ENCODE measurements at places on chromosomes 3 and 15.

GRCh38 chr3:36149447-36149865 is 230.8 kb upstream of the STAC start:
- no peak for DNase-seq

DNA sequence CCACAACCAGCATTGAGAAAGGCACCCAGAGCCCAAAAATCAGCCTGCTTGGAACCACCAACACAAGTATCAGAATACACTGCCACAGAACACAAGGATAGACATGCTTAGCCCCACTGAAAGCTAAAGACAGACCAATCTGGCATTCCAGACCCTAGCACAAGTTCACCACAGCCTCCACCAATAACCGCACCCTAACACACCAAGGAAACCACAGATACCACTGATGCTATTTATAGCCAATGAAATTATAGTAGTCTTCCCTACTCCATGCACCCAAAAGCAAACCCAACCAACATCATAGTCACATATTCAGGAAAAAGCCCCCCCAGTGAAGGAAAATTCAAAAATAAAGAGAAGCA is 83.9 kb upstream of the STT3B start:
- no peak for DNase-seq

DNA sequence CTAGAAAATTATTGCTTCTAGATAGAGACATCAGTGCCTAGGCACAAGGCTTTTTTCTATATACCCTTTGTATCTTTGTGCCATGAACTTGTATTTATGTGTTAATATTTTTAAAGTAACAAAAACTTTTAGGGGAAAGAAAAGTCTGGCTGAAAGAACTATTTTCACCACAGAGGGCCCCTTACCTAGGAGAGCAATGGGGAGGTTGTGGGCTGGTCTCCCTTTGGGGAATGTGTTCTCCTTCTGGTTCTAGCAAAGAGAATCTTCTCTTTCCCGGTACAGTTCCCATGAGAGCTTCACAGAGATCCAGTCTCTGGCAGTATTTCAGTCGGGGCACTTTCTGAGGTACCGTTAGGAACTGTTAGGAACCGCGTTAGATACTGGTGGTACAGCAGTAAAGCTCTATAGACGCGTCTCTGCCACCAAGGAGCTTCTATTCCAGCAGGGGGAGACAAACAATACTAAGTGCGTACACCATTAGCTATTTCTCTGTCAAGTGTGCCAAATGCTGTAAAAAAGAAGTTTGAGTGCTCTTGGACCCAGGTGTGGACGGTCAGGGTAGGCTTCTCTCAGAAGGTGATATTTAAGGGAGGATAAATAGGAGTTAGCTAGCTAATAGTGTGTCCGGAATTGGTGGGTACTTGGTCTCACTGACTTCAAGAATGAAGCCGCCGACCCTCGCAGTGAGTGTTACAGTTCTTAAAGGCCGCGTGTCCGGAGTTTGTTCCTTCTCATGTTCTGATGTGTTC is 4.6 kb upstream of the EPB42 start:
- DNase-seq = no peak

DNA sequence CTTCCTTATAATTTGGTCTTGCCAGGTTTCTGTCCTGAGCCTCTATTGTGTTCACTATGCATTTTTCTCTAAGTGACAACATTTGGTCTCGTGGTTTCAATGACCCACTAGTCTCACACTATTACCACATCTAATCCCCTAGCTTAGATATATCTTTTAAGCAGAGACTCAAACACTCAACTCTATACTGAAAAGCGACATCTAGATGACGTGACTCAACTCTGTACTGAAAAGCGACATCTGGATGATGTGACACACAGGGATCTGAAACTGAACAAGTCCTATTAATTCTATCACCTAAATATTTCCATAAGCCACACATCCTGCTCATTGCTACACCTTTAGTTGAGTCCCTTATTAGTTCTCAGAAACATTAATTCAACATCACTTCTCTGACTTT is 141.7 kb upstream of the MBNL1 start:
- DNase-seq = no peak

GRCh38 chr3:152292366-152292765 is 23.6 kb downstream of the MBNL1 start:
- no peak for DNase-seq

DNA sequence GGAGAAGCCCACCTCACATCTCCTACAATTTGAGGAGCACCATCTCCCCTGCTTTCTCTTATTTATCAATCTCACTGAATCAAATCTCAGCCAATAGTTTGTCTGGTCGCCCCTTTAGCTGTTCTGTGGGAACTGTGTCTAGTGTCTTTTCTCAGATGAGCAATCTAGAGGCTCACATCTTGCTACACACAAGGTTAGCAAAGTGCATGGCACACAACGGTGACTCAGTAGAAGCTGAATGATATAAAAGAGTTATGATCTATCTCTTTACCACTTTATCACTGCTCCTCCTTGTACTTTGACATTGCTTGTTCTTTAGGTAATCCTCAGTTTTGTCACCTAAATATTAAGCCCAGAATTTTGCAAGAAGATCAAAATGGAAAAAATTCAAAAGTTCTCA is 16.8 kb upstream of the COLQ start:
- no peak for DNase-seq

- no peak for DNase-seq
Measured at GRCh38 chr3:105516972-105517371, 150.3 kb downstream of the ALCAM start.

DNA sequence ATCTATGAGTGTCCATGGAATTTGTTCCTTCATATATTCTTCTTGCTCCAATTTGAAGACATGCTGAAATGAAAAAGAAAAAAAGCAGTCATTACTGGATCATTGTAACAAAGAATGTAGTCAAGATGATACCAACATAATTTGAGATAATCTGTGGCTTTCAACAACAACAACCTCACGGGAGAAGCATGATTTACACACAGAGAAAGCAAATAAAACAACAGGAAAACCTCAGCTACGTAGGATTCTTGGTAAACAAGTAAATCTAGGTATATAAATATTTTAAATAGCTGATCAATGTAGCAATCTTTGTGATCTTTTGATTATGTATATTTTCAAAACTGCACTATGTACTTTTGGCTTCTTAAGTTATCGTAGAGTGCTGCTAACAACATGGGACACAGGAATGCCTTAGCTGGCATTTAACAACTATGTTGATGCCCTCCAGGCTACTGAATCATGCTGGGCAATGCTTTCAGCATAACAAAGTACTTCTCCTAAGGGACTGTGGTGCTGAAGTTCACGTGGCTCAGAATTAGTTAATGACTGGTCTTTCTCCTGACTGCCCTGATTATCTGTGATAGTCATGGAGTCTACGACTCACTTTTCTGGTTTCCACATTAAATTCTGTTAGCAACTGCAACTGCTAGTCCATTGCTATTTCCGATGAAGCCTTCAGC is 96.5 kb upstream of the MYO5C start:
- no peak for DNase-seq

GRCh38 chr3:185215873-185216606 is 37.8 kb downstream of the EHHADH start:
- DNase-seq = no peak

DNA sequence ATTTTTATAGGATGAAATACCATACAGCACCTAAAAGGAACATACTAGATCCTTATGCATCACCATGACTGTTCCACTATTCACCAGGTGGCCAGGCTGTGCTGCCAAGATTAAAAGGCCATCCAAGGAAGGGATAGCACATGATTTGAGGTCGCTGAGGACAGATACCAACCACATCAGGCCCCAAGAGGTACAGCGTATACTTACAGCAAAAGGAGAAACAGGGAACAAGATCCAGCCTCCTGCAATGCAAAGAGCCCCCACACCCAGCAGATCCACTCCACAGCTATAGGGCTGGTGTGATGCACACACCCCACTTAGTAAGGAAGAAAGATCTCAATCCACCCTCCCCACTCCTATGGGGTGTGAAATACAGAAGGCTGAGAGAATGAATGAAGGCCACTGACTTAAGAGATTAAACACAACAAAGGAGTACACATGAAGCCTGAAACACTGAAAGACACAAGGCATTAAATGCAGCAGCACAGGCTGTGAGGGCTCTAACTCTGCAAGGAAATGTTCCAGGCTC is 32.0 kb upstream of the ZNF445 start:
- DNase-seq = no peak

- DNase-seq = no peak
Measured at GRCh38 chr3:103906304-103906703, 1460.4 kb upstream of the ALCAM start.

- no peak for DNase-seq
Measured at GRCh38 chr15:51908316-51908715, 63.3 kb downstream of the LEO1 start.

- DNase-seq = no peak
Measured at GRCh38 chr3:82177774-82178173, 416.3 kb upstream of the GBE1 start.

- DNase-seq = no peak
Measured at GRCh38 chr15:99928429-99928981, 195.3 kb upstream of the LYSMD4 start.

DNA sequence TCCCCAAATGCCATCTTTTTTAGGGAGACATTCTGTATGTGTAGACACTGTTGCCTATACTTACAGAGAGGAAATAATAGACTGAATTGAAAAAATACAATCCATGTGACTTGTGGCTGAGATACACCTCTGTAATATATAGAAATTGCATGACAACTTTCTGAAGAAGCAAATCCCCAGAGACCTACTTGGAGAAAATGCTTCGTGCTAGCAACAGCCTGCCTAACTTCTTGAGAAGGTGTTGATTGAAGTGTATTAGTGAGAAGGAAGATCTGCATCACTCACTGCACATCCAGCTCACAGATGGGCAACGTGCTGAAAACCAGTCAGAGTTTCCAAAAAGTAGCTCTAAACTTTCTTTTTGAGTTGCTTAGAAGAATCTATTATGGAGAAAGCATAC is 404.1 kb downstream of the EPHB1 start:
- DNase-seq = no peak

- no peak for DNase-seq
Measured at GRCh38 chr3:127848131-127849129, 26.1 kb upstream of the MGLL start.

- no peak for DNase-seq
Measured at GRCh38 chr3:30578479-30578878, 27.9 kb upstream of the TGFBR2 start.

GRCh38 chr15:67117370-67117769 is 52.0 kb downstream of the SMAD3 start:
- no peak for DNase-seq

DNA sequence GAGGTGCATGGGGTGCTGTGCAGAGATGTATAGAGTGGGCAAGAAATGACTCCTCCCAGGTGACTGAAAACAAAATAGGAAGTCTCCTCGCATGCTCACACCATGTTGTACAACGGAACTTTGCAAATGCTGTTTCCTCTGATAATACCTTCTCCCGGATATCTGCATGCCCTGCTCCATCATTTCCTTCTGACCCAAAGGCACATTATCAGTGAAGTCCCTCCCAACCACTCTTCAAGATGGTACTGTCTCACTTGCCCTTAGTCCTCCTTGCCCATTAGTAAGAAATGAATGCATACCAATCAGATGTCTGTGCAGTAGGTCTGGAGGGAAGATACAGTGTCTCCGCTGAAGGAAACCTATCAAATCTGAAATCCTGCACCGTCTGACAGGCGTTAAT is 12.0 kb downstream of the TMED3 start:
- DNase-seq = no peak

GRCh38 chr3:4546346-4547178 is 53.4 kb downstream of the ITPR1 start:
- DNase-seq = no peak

DNA sequence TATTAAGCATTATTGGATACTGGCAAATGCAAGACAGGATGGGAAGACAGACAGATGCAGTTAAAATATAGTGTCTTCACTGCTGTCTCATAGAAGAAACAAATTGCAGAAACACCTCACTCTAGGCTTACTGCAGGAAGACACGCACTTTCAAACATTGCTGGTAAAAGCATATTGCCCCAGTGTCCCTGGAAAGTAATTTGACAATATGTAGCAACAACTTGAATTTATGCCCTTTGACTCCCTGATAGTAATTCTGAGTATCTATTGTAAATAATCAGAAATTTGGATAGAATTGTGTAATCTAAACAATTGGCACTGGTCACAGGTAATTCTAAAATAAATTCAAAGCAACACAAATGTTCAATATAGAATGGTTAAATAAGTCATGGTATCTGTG is 62.0 kb downstream of the MSL2 start:
- DNase-seq = no peak

DNA sequence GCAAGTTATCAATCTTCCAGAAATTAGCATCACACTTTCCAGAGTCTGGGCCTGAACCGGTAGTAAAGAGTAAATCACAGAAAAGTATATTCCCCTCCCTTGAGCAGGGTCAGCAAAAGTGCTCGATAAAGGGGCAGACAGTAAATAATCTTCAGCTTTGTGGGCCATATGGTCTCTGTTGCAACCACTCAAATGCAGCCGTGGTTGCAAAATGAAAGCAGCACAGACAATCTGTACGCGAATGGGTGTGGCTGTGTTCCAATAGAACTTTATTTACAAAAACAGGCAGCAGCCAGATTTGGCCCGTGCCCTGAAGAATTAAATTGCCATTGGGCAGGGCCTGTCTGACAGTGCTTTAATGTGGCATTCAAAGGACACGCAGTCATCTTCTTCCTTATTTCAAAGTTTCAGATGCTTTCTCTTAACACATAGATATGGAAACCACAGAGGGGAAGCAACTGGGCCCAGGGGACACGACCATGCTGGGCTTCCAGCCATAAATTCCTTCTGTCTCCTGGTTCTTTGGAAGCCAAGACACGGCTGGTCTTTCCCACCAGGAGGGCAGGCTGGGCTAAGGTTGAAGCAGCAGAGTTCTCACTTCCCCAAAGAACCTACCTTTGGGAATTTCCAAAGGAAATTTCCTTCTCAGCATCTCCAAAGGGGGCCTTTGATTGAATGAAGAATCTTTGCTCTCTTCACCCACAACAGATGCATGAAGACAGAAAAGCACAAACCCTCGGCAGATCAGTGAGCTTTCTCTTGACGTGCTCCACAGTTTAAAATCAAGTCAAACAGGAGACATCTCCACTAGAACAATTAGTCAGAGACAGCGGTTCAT is 489.8 kb upstream of the PROK2 start:
- peak; percentile 62 for DNase-seq

GRCh38 chr3:37968813-37969595 is 21.6 kb upstream of the VILL start:
- DNase-seq = no peak

GRCh38 chr3:11568503-11569155 is 75.1 kb downstream of the VGLL4 start:
- no peak for DNase-seq

- no peak for DNase-seq
Measured at GRCh38 chr3:178267158-178267844, 268.9 kb upstream of the KCNMB2 start.

GRCh38 chr15:49620199-49620598 is 419 bp downstream of the FAM227B start:
- no peak for DNase-seq
